Left cardiac atrium (tissue), 4 donors: ENCODE measurements at places on chromosomes 2 and 18.

- DNase-seq, result no peak
Measured at GRCh38 chr18:676069-676468, 18.6 kb downstream of the TYMS start.

DNA sequence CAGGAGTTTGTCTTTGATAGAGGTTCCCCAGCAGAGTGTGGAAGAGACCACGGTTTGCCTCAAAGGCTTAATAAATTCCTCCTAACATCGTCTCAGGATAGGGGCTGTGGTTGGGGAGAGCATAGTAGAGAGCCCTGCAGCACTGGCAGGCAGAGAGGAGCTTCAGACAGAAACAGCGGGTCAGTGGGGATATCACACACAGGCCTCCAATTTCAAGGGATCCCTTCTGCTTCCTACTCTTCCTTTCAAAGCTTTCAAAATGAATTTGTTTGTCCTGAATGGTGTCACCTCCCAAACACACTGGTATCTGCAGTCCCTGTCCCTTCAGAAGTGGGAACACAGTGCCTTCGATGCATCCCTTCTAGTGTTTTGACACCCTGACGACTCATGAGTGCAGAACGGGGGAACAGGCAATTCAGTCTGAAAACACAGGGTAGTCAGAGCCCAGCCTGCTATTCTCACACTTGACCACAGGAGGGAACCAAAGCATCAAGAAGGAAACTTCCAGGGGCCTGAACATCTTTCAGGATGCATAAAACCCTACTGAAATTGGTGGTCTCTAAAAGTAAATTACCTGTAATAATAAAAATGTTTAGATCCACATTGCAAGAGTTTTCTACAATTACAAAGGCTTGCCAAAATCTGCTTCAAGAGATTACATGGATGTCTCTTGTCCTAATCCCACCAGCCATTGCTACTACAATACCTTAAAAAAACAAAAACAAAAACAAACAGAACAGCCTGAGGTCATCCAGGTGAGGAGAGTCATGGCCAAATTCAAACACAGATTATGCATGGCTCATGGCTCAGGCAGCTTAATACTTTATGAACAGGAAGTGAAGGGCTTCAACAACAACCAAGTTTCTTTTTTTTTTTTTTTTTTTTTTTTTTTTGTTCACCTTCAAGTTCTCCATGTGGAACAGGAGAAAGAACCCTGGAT, 49.8 kb downstream of the SLC14A2 start:
- DNase-seq, result peak; percentile 35

GRCh38 chr18:11323359-11323819, 174.0 kb upstream of the PIEZO2 start:
- no peak for DNase-seq

DNA sequence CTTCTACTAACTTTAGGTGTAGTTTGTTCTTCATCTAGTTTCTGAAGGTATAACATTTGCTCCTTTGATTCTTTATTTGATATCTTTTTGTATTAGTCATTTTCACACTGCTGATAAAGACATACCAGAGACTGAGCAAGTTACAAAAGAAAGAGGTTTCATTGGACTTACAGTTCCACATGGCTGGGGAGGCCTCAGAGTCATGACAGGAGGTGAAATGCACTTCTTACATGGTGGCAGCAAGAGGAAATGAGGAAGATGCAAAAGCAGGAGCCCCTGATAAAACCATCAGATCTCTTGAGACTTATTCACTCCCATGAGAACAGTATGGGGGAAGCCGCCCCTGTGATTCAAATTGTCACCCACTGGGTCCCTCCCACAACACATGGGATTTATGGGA, 544.4 kb upstream of the DSEL start:
- no peak for DNase-seq

DNA sequence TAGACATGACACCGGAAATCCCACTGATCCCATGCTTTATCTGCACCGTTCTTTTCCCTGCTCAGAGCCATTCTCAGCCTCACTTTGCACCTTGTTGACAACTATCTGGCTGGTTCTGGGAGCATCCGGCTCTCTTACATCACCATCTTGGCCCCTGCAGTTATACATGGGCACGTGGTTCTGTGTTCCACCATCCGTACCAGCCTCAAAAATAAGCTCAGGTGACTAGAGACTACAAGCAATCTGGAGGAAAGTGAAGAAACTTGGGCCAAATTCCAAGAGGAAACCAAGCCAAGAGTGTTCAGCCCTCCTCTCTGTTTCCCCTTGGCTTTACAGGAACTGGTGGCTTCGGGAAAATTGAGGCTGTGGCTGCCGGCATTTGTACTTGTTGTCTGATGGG, 244.6 kb upstream of the ACVR2A start:
- no peak for DNase-seq

DNA sequence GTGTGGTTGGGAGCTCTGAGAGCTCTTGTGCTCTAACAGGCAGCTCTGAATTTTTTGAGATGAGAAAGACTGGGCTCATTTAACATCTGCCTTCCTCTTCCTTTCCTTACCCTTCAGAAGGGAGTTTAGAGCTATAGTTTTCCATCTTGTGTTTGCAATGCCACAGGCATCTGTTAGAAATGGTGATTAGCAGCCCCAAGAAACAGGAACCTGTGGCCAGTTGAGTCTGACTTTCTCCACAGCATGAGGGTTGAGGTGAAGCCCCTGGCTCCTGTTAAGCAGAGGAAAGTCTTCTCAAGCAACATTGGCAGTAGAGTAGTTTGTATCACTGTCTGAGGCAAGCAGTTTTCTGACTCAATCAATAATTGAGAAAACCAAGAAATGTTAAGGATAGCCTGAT, 577.4 kb downstream of the ZEB2 start:
- no peak for DNase-seq

GRCh38 chr2:121177896-121178295, 107.1 kb downstream of the TFCP2L1 start:
- no peak for DNase-seq

- no peak for DNase-seq
Measured at GRCh38 chr2:240818293-240819125, 1.5 kb downstream of the KIF1A start.

- no peak for DNase-seq
Measured at GRCh38 chr2:88211003-88211808, 41.1 kb downstream of the THNSL2 start.

DNA sequence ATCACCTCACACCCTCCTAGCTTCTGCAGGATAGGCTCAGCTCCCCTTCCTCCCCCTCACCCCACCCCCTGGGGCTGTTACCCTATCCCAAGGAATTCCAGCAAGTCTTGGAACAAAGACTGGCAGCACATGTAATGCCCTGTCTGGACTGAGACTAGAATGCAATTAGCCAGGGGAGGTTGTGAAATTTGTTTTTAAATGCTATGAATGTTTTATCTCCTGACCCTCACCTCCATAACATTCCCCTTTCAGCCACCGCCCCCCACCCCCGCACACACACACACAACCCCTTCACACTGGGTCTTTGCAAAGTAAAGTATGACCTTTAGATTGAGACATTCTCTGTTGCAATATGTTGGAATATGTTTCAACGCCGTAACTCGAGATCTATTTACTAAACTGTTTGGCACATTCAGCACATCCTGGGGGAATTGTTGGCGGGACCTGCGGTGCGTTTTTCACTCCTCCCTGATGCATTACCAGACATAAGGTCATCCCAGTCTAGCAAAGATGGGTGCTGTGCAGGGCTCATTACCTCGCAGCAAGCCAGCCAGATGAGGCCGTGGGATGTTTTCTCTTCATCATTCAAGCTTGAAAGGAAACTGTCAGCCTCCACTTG, 290.7 kb upstream of the SLC14A2 start:
- DNase-seq, result peak; percentile 70

DNA sequence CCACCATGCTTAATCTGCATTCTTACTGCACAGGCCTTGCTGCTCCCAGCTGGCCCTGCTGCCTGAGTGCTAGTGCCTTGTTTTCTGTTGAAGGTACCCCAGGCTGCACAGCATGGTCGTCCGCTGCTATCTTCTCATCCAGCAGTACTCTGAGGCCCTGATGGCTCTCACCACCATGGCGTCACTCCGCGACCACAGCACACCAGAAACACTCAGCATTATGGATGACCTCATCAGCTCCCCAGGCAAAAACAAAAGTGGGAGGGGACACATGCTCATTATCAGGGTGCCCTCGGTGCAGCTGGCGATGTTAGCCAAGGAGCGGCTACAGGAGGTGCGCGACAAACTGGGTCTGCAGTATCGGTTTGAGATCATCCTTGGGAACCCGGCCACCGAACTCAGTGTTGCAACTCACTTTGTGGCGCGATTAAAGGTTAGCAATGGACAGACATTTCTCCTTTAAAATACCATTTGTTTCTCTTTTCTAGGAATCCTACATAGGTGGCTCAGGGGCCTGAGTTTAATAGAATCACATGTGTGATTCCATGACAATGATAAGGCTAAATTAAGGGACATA, 110.5 kb downstream of the ESCO1 start:
- DNase-seq, result no peak

DNA sequence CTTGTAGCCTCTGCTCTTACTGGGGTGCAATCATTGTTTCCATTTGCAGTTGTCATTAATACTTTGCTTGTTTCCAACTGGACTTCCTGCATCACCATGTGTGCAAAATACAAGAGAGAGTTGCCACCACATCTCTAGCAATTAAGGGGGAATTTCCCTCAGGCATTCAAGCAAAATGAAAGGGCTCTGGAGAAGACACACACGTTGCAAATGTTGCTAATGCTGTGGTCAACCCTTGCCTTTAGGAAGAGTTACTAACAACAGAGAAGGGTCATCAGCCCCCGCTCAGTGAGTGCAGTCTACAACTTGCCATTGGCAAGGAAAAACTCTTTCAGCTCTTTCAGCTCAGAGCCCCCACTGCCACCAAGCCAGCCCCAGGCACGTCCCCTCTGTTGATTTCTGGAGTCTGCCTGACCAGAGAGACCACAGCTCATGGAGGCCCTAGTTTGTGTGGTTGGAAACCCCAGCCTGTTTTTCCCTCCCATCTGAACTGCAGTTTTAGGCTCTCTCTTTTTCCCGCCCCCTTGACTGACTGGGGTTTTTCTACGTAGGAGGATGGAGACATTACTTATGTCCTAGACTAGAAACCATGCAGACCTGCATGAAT, 25.9 kb upstream of the GPR45 start:
- no peak for DNase-seq

DNA sequence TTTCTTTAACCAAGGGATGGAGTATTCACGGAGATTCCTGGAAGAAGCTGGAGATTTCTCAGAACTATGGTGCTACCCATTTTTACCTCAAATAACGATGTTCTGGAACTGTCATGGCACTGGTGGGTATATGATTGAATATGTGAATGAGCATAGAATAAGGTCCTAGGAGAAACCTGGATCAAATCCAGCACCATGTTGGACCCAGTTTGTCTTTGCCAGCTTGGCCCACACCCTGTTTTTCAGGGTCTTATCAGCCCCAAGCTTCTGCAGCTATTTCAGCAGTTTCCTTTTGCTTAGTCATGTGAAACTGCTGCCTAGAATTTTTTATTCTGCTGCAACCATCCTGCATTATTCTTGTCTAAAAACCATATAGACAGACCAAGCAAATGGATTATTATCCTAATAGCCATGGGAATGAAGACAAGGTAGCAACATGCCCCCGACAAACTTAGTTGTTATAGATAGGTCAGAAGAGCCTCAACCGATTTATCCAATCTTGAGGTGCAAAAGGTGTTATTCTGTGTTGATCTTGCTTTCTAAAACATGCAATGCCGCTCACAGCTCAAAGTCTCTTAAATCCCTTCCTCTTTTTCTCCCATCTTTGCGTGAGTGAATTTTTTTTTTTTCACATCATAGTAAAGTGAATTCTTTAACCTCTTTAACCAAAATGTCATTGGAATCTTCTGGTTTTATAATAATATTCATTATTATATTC, 133.6 kb downstream of the PRPF40A start:
- no peak for DNase-seq

DNA sequence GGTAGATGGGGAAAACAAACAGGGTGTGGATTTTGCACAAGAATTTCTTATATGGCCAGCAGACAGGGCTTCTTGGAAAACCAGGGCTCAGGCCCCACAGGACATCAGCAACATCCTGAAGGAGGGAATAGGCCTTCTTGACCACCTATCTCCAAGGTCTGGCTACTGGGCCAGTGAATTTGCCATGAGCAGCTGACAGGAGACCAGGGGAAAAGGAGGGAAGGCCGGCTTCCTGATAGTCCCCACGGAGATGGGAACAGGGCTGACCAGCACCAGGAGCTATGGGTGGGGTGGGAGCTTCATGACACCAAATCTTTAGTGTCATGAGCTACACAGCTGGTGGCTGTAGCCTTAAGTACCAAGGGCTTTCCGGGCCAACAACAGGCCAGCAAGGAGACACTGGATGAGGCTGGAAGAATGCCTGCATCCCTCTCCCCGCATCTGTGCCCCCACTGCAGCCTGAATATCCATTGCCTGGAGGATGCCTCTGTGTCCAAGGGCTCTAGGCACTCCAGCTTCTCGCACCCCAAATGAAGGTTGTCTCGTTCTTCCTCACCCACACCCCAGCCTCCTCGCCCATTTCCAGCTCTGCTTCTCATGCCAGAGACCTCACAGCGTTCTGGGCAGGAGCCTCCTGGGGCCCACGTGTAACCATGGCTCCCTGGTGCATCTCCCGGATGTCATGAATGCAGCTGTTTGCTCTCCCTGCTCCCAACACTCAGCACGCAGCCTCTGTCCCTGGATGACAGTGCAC, 74.8 kb downstream of the EMX1 start:
- DNase-seq, result no peak

- no peak for DNase-seq
Measured at GRCh38 chr2:96158554-96158940, 13.3 kb upstream of the DUSP2 start.

DNA sequence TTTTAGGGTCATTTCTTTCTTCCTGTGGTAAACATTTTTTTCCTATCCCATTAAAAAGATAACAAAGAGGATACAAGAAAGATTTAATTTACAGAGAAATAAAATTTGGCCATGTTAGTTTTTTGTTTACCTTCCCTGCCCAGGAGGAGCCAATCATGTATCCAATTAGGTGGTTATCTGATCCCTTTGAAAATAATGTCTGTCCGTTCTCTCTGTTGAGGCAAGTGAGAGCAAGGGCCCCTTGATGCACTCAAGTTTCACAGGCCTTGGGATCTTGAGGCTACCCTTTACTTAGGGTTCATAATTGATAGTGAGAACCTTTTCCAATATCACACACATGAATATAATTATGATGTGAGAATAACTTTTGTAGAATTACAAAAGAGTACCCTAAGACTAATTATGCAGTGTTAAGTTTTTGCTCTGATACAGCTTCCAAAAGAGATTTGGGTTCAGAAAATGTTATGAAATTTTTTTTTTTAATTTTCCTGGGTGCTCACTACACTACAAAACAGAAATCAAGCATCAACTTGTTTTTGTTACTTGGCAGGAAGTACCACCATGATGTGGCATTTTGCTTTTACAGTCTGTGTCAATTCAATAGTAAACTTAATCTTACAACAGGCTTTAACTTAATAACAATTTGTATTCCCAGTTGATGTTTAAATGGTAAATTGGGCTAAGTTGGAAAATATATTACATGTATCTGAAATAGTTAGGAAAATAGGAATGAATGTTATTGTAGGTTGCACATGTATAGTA, 42.0 kb downstream of the AFTPH start:
- no peak for DNase-seq

GRCh38 chr2:205868773-205869333, 186.6 kb downstream of the NRP2 start:
- no peak for DNase-seq

GRCh38 chr18:1585881-1586488, 681.3 kb downstream of the ADCYAP1 start:
- DNase-seq, result no peak
